ENCODE measurements at places on chromosomes 2 and 18.
A peak's percentile ranks its signal among the peaks of the same experiment; 100 is the strongest.

DNA sequence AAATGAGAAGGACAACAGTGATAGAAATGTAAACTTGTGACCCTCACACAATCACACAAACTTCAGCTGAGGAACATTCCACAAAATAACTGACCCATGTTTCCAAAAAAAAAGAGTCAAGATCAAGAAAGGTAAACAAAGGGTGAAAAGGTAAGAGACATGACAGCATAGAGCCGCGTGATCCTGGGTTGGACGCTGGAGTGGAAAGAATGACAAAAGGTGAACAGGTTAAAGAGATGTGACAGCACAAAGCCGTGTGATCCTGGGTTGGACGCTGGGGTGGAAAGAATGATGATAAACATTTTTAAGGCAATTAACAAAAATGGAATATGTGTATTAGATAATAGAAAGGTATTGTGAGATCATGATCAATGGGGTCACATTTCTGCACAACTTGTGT lies 110.3 kb downstream of the SNTG2 start:
- no peak for DNase-seq

GRCh38 chr2:105385731-105386540 lies 12.9 kb downstream of the FHL2 start:
- no peak for DNase-seq

DNA sequence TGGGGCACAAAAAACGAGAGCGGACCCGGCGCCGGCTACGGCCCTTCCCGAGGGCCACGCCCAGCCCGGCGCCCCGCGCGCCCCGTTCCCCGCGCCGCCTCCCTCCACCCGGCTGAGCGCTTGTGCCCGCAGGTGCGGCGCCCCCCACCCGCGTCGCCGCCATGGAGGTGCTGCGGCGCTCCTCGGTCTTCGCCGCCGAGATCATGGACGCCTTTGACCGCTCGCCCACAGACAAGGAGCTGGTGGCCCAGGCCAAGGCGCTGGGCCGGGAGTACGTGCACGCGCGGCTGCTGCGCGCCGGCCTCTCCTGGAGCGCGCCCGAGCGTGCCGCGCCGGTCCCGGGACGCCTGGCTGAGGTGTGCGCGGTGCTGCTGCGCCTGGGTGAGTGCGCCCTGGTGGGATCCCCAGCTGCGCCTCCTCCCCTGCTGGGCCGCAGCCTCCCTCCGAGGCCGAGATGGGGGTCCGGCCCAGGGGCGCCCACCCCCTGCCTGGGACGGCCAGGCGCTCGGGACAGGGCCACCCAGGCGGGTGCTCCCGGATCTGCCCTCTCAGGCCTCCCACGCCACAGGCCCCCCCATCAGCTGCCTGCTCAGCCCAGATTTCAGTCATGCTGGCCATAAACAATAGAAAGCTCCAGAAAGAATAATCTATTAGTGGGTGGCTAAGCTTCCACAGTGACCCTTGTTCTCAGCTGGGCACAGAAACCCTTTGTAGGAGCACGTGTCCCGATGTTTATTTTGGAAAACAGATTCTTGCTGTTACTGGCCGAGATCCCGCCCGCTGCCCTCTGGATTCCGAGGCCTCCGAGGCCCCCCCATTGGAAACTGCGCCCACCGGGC lies 997 bp downstream of the BOK start:
- DNase-seq, result peak; percentile 48

DNA sequence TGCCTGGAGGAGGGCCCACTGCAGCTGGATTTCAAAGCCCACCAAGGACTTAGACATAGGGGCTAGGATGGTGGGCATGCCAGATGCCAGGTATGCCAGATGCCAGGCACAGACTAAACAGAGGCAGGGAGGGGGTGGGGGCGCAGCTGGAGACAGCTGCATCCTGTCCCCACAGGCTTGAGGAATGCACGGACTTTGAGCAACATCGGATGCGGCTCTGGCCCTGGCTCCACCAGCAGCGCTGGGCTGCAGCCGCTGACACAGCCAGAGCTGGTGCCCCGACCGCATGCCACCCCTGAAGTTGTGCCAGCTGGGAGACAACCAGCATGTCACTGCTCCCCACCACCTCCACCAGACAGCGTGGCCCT lies 39.5 kb downstream of the AQP12A start:
- DNase-seq, result no peak

GRCh38 chr18:6509417-6509816 lies 94.7 kb upstream of the L3MBTL4 start:
- DNase-seq, result no peak

GRCh38 chr2:212142631-212143030 lies 396.0 kb downstream of the ERBB4 start:
- no peak for DNase-seq

DNA sequence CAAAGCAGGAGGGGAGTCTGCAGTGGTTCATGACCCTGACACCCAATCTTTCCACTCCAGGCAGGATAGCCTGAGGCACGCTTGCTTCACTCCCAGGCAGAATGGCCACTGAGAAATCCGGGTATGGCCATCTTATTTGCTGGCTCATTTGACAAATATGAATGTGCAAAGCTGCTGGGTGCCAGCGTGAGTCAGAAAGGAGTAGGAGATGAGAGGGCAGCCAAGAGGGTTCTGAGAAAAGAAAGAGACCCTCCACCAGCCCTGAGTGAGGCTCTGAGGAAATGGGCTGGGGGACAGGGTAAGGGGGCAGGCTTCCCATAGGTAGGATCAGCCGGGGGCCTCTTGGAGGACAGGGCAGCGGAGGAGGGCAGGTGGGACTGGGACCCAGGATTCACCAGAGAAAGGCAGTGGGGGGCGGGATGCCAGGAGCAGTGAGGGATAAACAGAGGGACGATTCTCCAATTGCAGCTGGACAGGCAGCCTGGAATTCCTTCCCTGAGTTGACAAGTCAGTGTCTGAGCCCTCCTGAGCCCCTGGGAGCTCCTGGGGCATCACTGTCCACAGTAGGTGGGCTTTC lies 15.2 kb downstream of the RAMP1 start:
- DNase-seq, result no peak

DNA sequence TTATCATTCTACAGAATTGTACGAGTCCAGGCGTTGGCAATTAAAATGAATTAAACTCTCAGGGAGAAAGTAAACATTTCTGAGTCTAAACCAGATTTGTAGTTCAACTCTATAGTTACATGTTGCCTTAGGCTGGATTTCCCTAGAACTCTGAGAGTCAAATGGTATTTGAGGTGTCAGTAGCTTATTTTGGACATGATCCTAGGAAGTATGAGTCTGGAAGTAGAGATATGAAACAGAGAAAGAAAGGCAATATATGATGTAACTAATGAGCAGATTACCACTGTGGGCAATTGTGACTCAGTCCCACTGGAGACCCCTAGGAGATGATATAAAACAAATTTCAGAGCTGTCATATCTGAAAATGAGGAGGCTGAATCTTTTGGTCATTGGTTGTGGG lies 199.1 kb upstream of the UBE2E3 start:
- DNase-seq, result no peak
